Type B pancreatic cell (in vitro differentiated cells): ENCODE measurements at places on chromosomes 4 and X. TPM values are rescaled to one million over a fixed set of nuclear protein-coding genes. Genes with fewer than 3 reads are reported as not detected.

DNA sequence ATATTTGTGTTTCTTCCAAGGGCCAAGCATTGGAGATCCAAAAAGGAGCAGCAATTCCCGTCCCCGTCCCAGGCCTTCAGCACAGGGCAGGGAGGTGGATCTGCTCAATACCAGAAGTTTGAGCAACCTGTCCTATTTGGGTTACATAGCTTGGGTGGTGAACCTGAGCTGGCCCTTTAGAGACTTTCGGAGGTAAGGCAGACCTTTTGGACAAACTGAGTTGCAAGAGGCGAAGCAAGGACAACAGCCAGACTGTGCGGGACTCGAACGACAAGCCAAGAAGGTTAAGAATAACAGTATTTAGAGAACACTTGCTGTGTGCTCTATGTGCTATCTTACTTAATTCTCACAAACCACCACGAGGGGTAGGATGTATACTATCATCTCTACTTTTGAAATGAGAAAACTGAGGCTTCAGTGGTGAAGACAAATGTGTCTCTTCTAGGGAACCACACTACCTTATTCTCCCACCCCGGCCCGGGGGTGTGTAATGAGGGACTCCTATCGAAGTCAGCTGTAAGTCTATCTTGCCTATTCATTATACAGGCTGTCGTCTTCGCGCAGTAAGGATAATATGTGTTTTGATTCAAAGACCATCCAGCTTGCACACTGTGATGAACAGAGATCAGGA lies 1.3 kb downstream of the NOP14 start:
- no peak for DNase-seq

- DNase-seq: no peak
Observed at GRCh38 chr4:107689912-107690587, 30.0 kb downstream of the PAPSS1 start.

GRCh38 chr4:142311916-142312315 lies 534.2 kb downstream of the INPP4B start:
- no peak for DNase-seq

DNA sequence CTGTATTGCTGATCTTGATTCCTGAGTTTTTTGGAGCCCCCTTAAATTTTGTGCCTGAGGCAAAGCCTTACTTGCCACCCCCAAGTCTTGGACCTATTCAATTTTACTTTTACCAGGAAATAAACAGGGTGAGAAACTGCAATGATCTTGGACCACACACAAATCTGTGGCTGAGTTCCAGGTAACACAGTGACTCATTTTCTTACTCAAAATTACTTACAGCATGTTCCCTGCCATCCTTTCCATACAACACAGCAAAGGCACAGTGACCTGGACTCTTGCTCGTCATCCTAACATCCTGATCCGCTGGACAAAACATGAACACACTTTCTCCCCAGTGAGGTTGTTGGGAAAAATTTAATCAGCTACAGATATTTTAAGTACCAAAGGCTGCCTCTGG lies 60.7 kb upstream of the S100G start:
- no peak for DNase-seq

DNA sequence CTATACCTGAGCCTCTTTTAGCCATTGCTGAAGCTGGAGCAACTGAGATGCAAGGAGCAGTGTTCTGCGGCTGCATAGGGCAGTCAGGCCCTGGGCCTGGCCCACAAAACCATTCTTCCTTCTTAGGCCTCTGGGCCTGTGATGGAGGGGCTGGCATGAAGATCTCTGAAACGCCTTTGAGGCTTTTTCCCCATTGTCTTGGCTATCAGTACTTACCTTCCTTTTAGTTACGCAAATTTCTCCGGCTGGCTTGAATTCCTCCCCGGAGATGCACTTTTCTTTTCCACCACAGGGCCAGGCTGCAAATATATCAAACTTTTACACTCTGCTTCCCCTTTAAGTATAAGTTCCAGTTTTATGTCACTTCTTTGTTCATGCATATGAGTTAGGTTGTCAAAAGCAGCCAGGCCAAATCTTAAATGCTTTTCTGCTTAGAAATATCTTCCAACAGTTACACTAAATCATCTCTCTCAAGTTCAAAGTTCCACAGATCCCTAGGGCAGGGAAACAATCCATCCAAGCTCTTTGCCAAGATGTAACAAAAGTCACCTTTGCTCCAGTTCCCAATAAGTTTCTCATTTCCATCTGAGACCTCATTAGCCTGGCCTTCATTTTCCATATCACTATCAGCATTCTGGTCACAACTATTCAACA lies 194.4 kb upstream of the PCDH7 start:
- no peak for DNase-seq

DNA sequence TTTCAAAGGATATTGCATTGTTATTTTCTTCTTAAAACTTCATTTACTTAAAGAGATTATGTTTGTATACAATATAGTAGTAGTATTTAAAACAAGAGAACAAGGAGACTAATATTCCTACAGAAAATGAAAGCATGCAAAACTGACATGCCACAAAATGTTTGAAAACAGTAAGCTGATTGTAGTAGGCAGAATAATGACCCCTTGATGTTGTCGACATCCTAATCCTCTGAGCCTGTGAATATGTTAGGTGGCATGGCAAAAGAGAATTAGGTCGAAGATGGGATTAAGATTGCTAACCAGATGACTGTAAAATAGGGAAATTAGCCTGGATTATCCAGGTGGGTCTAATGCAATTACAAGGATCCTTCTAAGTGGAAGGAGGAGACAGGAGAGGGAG lies 522.2 kb upstream of the NR3C2 start:
- no peak for DNase-seq

GRCh38 chrX:24676403-24677024 lies 17.2 kb upstream of the POLA1 start:
- DNase-seq: no peak

DNA sequence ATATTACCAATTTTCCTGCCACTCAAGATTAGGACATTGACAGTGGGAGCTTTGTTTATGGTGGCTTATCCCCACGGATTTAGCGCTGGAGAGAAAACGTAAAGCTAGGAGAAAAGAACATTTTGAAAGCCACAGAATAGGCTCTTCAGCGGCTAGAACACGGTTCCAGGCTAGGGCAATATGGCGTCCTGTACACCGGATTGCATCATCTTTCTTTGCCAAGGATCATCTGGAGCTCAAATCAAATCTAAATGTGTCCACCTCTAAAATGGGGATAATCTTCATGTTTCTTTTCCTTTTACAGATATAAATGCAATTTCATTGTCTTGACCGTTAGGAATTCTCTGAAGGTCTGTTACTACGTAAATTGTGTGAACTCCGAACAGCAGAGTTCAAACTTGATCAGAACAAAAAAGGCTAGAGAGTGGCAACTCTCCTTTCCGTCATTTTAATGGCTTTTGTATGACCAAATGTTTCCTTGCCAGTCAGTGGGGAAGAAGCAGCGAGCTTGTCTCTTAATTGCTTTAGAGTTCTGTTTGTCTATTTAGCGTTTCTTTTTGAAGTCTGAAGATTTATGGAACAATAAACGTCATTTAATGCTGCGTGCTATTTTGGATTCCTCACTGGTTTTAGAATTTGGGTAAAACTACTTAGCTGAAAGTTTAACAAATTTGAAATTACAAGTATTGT lies 2.6 kb upstream of the WWC2 start:
- no peak for DNase-seq

DNA sequence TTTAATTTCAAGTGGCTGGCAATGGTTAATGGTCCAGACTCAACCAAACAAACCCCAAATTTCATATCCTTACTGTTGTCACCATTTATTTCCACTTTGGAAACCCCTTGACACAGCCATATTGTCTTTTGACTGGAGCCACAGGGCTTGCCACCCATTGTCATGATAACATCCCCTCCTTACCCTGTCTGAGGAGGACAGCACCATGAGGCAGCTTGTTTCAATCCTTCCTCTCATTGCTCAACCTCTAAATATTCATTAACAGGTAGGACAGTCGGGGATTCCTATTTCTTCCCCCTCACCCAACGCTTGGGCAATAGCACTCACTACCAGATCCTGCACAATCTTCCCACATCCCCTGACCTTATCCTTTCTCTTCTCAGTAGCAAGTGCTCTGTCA lies 92.1 kb downstream of the CEP135 start:
- DNase-seq: no peak

Gene ATP2B3
- total RNA-seq: 0.26 and 0.43 TPM in 2 replicates

Gene ATP8A1
- total RNA-seq: 10.3 and 11.6 TPM in 2 replicates

Gene CAPN6
- total RNA-seq: 7.8 and 31.7 TPM in 2 replicates

Gene NAP1L2
- total RNA-seq: 2.1 and 2.5 TPM in 2 replicates
